ENCODE measurements at places on chromosomes 12 and 14. TPM values are rescaled to one million over a fixed set of nuclear protein-coding genes. Genes with fewer than 3 reads are reported as not detected.

The SERPINA10 gene
- under 0.01 TPM for total RNA-seq

The NOXRED1 gene
- total RNA-seq: 0.25 TPM

The TBX3 gene
- total RNA-seq: 160 TPM

The RIC8B gene
- 15.1 TPM for total RNA-seq

The WNT1 gene
- total RNA-seq: not detected

The LRRC23 gene
- 8.6 TPM for total RNA-seq

The DBX2 gene
- not detected for total RNA-seq

The DDX23 gene
- total RNA-seq: 78.2 TPM

The POTEG gene
- not detected for total RNA-seq

The CLEC4C gene
- total RNA-seq: not detected

The GPR135 gene
- 3.0 TPM for total RNA-seq

The ANO4 gene
- 5.9 TPM for total RNA-seq

Data from uterine smooth muscle cell (primary cell).